Thyroid gland (tissue), 4 donors: ENCODE measurements at places on chromosomes 6 and 20.

GRCh38 chr6:131995917-131996316, 44.7 kb upstream of the CCN2 start:
- DNase-seq, result no peak

DNA sequence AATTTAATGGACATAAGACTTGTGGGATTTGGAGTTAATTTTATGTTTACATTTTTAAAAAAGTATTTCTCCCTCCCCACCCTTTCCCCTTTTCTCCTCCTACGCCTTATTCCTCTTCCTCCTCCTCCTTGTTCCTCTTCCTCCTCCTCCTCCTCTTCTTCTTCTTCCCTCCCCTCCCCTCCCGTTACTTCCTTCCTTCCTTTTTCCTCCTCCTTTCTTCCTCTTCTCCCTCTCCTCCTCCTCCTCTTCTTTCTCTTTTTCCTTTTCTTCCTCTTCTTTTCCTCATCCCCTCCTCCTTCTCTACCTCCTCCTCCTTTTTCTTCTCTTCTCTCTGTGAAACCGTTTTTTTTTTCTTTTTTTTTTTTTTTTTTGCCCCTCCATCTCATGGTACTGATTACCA, 139.6 kb downstream of the EYA4 start:
- no peak for DNase-seq

DNA sequence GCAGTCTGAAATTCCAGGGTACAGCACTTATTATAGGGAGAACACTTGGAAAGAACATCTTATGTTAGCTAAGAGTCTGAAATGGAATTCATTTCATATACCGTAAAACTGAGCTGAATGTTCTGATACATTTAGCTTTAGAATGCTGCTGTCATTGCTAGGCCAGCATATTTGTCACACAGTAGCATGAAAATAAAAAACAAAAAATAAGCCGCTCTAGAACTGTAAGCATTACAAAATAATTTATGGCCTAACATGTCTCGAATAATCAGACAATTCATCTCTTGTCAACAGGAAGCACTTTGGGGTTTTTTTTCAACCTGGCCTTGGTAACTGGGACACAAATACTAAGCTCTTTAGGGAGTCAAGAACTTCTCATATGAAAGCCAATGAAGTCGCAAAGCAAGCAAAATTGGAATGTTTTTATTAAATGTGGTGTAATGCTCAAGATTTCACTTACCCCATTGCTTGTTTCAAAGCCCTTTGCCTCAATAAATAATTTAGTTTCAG, 115.7 kb downstream of the PHACTR1 start:
- no peak for DNase-seq

- no peak for DNase-seq
Measured at GRCh38 chr6:137849181-137849980, 17.7 kb upstream of the TNFAIP3 start.

- no peak for DNase-seq
Measured at GRCh38 chr20:64069614-64070243, 6.7 kb downstream of the TCEA2 start.

DNA sequence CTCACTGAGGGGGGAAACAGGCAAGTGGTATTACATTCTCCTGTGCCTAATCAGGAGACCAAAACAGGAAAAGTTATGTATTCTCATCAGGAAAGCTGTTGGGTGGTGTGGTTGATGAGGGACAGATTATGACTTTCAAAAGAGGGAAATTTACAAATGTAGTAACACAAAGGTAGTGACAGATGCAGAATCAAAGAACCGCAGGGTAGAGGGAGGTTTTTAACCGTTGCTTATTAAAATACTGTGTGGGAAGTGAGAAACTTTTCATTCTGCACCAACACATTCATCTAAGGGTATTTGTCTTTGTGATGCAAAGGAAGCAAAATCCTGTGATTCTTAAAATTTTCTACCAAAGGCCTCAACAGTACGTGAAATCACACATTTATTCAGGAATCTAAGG, 288.2 kb upstream of the MAN1A1 start:
- DNase-seq, result no peak

- DNase-seq, result no peak
Measured at GRCh38 chr6:159436581-159436980, 256.5 kb downstream of the SOD2 start.
